Vagina (tissue), 2 donors: ENCODE measurements at places on chromosomes 6 and 20. TPM values are rescaled to one million over a fixed set of nuclear protein-coding genes. Genes with fewer than 3 reads are reported as not detected.

The BMP5 gene
- total RNA-seq, result not detected

The KIAA1586 gene
- total RNA-seq, result 6.6 TPM

The LAMA5 gene
- 150 TPM for total RNA-seq

DNA sequence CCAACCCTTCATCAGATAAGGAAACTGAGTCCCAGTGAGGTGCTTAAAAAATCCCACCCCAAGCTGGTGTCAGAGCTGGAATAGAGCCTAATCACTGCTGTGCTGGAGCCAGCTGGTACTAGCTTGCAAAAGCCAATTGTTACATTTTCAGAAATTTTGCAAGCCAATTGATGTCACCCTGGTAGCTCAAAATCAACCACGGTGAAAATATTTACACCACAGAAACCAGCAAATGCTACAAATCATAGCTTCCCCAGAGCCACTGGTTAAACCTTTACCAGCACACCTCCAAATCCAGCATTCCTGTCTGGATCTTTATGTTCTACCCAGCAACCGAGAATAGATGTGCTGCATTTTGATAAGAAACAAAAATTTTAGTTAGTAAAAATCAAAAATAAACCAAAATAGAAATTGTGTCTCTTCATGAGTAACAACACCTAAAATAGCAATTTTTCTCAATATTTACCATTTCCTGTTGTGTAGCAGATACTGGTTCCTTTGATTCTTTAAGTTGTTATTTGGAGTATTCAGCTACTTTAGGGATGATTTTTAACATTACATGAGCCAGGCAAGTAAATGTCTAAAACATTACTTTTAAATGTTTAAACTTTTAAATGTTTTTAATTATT lies 7.2 kb upstream of the LCA5 start:
- no peak for DNase-seq

GRCh38 chr6:66526061-66526460 lies 819.0 kb upstream of the EYS start:
- DNase-seq, result no peak

DNA sequence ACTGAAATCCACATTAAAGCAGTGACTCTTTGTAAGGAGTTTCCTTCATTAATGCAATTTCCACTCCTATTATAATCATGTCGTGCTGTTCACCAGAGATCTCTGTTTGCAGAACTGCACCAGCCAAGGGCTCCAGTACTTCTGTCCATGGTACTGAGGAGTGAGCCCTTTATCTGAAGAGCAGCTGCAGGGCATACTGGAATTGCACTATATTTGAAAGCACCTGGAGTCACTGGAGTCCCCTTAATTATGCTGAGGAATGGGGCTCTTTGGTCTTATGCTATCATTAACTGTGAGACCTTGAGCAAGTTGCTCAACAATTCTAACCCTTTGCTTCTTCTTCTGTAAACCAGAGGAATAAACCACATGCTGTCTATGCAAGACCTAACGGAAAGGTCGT lies 61.7 kb upstream of the NUP153 start:
- DNase-seq, result no peak

DNA sequence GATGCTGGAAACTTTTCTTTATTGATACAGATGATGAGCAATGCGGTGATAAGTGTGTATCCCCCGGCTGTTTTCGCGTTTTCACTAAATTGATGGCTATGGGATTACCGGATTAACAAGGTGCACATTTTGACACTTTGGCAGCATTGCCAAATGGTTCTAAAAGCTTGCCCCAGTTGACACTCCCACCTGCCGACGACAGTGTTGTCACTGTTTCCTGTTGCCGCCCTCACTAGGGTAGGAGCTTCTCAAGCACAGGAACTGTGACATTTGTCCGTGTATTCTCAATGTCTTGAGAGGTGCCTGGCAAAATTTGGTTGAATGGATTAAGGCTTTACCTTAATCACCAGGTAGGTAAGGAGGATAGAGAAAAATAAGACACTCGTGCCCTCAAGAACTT lies 9.8 kb upstream of the MAPK13 start:
- DNase-seq, result no peak

- DNase-seq, result no peak
Observed at GRCh38 chr20:38957235-38957876, 4.8 kb upstream of the DHX35 start.

GRCh38 chr20:38175304-38176180 lies 10.5 kb upstream of the TGM2 start:
- no peak for DNase-seq

GRCh38 chr6:13695252-13695651 lies 16.4 kb downstream of the RANBP9 start:
- DNase-seq, result no peak

GRCh38 chr20:57762531-57763234 lies 52.9 kb upstream of the PMEPA1 start:
- no peak for DNase-seq

- no peak for DNase-seq
Observed at GRCh38 chr6:16238963-16239797, 793 bp downstream of the GMPR start.

DNA sequence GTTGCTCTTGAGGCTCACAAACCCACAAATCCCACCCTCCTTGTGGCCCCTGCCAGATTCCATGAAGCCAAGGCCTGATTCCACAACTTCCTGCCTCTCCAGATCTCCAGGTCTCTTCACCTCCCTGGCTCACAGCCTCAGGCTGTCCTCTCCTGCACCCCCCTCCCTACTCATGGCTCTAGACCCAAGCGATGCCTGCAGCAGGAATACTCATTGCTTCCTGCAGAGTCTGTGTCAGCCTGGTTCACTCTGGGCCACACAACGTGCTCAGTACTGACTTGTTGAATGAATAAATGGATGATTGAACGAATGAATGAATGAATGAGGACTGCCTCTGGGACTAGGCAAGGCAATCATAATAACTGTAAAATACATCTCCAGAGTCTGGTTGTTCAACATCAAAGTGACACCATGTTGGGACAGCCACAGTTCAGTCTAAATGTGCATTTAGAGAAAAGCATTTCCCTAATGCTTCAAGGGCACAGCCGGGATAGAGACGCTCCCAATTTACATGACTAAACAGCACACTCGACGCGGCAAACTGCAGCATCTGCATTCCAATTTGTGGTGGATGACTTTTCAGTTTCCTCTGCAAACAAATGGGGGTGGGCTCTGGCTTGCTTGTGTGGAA lies 139.9 kb downstream of the GRM4 start:
- no peak for DNase-seq
